ENCODE measurements at places on chromosomes 5 and 9.

DNA sequence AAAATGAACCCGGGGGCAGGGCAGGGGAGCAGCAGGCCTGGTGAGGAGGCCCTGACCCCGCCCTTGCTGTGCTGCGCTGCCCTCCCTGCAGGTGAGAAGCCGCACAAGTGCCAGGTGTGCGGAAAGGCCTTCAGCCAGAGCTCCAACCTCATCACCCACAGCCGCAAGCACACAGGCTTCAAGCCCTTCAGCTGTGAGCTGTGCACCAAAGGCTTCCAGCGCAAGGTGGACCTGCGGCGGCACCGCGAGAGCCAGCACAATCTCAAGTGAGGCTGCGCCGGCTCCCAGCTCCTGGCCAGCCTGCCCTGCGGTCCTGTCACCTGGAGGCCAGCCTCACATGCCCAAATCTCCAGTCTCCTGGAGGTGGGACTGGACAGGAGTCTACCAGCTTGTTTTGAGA lies 12.3 kb downstream of the GFI1B start:
- DNase-seq, result no peak

GRCh38 chr5:148991566-148991965 lies 71.3 kb downstream of the SH3TC2 start:
- no peak for DNase-seq

GRCh38 chr9:124352616-124353015 lies 62.6 kb downstream of the PSMB7 start:
- DNase-seq, result no peak

DNA sequence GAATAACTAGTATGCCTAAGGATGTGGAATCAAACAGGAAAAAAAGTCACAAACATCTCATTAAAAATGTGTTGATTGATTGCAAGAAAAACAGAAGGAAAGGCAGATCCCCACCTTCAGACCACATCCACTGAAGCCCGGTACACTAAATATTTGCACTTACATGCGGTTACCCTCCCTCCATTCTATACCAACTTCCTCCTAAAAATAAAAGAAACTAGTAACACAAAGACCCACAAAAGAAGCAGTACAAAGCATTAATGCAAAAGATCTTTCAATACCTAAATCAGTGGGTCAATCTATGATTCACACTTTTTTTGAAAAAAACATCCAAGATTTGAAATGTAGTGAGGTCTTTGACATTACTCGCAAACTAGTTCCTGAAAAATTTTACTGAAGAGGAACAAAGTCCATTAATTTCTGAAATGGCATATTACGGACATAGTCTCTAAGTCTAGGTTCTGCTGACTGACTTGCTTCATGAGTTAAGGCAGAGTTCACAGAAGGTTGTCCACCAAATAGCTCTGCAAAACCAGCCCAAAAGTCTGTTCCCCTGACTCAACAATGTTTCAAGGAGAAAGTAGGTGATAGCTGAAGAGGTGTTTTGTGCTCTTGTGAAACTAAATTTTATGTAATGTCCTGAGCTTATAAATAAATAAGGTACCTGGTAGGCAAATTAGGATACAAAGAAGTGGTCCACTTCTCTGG lies 100.7 kb downstream of the PAM start:
- DNase-seq, result no peak
